ENCODE measurements at places on chromosomes 4 and X.

DNA sequence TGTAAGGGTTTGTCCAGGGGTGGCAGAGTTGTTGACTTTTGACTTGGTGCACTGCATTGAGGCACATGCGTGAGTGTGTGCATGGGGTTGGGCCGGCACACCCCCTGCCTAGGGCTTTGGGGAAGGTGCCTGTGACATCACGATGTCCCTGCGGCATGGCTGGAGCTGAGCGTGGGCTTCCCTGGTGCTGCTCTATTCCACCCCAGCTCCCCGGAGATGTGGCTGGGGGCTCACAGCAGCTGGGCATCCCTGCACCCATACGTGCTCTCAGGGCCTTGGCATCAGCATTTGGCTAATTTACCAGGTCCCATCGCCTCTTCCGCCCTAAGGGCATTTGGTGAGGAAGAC is 5.7 kb downstream of the PSAPL1 start:
- no peak for DNase-seq

- no peak for DNase-seq
Observed at GRCh38 chrX:150508451-150509367, 59.7 kb upstream of the MTM1 start.

DNA sequence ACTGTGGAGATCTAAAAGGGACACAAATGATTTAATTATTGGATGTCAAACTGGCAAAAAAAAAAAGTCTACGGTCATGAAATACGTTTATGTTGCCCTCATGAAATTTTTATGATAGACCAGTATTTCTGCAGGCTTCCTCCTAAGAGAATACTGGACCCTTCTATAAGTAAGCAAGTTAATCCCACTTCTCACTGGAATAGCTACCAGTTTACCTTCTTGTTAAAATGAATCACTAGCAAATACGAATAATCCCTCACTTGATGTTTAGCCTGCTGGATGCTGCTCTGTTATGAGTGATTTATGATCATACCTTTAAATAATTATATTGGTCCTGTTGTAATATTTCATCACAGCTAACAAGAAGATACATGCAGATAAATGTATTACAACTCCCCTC is 39.6 kb upstream of the GRID2 start:
- DNase-seq, result no peak

- DNase-seq, result no peak
Observed at GRCh38 chr4:164508097-164508496, 245.8 kb upstream of the SMIM31 start.

- no peak for DNase-seq
Observed at GRCh38 chr4:34935739-34936138, 1308.6 kb downstream of the ARAP2 start.

DNA sequence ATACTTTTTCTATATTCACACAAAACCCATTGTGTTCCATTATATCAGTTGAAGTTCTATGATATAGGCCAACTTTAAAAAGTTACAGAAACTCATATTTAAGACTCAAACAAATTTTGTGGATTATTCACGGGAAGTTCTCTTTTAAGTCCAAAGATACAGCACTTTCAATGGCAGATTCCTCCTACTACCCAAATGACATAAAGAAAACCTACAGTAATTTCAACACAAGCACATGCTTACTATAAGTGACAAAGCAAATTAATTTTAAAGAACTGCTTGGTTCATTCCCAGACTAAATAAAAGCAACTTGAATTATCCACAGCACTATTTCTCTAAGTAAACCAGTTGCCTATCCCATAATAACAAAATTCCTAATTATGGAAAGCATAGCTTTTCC is 4.1 kb downstream of the PPA2 start:
- DNase-seq, result no peak

GRCh38 chr4:156961196-156962057 is 10.2 kb downstream of the PDGFC start:
- DNase-seq, result no peak

GRCh38 chrX:107978707-107979307 is 3.4 kb downstream of the TEX13B start:
- no peak for DNase-seq

DNA sequence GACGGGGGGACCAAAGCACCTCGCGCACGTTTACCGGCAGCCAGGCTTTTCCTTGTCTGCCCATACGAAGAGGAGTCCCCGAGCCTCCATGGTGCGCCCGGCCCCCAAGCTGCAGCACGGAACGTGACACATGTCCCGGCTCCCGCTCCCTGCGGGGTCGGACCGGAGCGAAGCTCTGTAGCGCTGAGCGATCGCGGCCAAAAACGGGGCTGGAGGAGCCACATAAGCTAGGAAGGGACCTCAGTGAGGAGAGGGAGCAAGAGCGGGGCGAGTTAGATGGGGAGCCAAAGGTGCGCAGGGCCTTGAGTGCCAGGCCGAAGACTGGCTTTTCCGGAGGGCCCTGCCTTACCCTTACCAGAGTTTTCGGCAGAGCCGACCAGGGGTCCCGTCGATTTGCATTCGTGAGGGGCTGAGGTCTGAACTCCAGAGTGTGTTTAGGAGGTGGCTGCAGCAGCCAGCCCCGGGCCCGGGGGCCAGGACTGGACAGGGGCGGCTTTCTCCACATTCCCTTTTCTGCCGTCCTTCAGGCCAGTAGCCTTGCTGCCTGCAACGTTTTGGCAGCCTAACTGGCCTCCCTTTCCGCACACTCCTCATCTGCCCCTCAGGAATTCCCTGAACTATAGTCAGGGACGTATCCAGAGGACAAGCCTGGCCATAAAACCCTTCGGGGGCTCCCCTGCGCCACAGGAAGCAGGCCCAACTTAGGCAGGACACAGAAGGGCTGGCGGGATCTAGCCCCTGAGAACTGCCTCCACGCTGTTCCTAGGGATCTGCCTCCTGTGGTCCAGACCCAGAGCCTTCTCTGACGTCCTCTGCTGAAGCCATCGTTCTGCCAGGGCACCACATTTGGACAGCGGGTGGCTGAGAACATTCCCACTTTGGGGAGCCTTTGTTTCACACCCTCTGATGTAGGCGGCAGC is 689 bp downstream of the SSR4 start:
- DNase-seq, result no peak

DNA sequence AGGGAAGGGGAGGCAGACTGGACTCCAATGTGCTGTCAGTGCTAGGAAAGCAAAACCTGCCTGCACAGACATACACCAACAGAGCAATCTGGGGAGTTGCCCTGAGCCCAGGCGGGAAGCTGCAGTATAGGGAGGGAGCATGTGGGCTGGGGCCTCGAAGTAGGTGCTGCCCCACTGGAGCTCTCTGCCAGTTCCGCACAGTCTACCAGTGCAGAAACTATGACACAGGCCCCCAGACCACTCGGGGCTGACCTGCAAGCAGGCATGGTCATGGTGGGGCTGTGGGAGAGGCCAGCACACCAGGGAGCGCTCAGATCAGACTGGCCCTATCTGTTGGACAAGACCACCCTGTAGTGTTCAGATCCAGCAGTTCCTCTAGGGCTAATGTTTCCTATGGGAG is 344.1 kb upstream of the TRAM1L1 start:
- DNase-seq, result no peak

DNA sequence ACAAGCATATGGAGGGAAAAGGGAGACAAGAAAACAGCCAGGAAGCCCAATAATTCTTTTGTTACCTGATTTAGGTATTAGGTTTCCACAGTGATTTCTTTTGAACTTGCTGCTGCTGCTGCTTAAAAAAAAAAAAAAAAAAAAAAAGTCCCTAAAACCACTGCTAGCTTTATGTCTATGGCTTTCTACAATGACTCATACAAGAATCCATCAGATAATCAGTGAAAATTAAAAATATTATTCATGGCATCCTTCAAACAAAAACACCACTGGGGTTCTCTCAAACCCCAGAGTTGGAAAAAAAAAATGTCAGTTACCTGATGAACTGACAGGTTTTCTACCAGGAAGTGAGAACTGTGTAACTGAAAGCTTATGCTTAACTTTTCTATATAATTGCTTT is 14.3 kb downstream of the EPHA5 start:
- no peak for DNase-seq
